GM12892 (cell line): ENCODE measurements at places on chromosomes 2 and 18.

- DNase-seq = no peak
Observed at GRCh38 chr18:47203626-47204464, 27.7 kb upstream of the IER3IP1 start.

- DNase-seq = no peak
Observed at GRCh38 chr2:176471949-176472348, 202.7 kb downstream of the MTX2 start.

DNA sequence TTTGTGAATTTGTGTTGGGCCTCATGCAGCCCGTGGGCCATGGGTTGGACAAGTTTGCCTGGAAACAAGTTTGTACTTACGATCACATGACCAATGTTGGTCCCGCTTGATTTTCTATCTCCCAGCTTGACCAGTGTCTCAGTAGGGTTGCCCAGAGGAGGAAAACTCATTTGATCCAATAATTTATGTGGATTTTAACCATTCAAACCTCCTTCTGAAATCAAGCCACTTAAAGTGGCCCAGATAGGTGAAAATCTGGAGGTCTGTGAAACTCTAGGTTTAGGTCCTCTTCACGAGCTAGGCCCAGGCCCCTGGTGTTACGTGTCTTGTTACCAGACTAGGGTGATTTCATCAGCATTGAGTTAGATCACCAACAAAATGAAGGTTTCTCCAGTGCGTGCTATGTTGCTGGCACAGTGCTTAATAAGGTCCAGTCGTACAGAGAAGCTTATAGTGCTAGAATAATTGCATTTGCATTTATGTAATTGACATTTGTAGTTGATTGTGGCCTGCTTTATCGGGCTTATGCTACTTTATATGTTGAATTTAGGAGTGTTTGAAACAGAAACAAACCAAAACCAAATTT lies 4.4 kb downstream of the ACTR2 start:
- no peak for DNase-seq

- no peak for DNase-seq
Observed at GRCh38 chr2:178506949-178507348, 26.7 kb downstream of the PLEKHA3 start.

DNA sequence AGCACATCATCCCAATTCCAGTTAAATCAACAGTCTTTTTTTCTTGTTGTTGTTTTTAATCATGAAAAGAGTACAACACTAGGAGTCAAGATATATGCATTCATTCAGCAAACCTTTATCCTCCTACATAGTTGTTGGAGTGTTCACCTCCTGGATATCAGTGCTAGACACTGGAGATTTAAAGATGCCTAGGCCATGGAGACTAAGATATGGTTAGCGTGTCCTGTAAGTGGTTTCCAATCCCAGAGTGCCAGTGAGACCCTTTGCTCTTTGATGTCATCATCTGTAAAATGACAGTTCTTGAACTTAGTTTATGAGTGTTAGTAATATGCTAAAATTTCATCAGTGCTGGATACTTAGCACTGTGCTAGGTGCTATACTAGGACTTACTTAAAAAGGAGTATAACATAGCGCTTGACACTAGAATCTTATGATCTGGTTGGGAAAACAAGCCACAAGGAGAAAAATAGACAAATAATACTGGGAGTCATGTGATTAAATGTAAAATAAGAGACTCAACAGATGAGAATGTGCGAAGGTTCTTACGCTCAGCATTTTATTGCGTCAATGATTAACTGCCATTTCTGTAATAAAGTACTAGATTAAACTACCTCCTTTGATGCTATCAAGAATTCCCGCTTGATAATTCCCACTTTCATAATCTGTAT lies 31.5 kb downstream of the BABAM2 start:
- no peak for DNase-seq

DNA sequence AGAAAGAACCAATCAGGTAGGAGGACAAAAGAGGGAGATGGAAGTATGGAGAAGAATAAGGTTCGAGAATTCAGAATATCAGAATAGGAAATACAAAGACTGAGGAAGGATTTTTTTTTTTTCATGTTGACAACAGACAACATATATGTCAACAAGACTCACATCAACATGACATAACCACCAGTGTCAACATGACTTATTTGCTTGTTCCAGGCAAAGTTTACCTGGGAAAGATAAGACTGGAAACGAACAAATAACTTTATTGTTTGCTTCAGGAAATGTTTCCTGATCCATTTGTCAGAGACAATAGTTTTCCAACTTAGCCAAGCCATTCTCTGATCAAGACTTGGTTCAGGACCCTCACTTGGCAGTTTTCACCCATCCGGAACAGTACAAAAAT lies 321.9 kb upstream of the NETO1 start:
- no peak for DNase-seq

- DNase-seq = no peak
Observed at GRCh38 chr2:210496512-210496911, 20.0 kb upstream of the LANCL1 start.

- no peak for DNase-seq
Observed at GRCh38 chr2:9768388-9768787, 74.9 kb upstream of the TAF1B start.

GRCh38 chr18:25373432-25374179 lies 21.6 kb upstream of the ZNF521 start:
- no peak for DNase-seq

- DNase-seq = no peak
Observed at GRCh38 chr2:159065313-159065712, 96.9 kb downstream of the TANC1 start.

GRCh38 chr18:23069481-23069880 lies 65.8 kb upstream of the CABLES1 start:
- DNase-seq = no peak

- no peak for DNase-seq
Observed at GRCh38 chr2:171910494-171910893, 11.8 kb upstream of the HAT1 start.

DNA sequence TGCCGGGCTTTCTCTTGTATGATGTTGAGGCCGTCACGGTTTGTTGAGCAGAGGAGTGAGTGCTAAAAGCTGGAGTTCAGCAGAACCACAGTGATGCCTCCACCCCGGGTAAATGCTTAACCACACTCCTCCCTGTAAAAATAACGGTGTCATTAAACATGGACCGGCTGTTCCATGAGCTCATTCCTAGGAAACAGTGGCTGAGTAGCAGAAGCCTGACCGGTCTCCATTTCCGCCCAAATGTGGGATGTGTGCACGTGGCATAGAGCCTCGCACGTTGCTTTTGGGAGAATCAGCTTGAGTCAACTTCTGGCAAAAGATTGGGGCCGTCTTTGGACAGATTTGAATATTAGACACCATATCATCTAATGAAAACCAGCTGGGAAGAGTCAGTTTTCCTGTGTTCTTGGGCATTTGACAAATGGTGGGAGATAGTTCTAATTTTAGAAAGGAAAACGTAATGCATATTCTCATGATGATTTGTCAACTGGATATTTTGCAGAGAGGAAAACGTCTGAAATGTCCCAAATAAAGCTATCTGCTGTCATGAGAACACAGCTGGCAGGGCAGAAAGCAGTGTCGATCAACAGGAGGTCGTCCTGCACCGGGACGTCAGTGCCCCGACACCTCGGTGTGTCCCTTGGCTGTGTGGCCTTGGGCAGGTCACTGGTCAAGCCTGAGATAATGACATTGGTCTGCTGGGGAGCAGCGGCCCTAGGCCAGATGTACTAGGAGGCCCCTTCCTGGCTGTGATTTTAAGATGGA lies 42.4 kb downstream of the LRRFIP1 start:
- no peak for DNase-seq

DNA sequence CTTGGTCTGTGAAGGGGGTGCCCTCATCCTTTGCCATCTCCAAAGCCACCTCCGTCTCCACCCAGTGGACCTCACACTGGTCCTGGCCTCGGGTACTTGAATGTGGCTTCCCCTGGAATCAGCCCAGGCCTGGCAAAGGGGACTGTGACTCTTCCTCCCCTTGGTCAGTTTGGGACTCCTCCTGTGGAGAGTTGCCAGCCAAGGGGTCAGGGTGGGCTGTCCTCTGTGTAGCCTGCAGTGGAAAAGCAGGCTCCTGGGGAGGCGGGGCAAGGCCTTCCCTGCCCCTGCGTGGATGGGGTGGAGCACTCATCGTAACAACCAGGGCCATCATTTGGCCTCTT lies 59.8 kb downstream of the INHBB start:
- DNase-seq = no peak

- DNase-seq = no peak
Observed at GRCh38 chr2:179877601-179878364, 16.4 kb upstream of the ZNF385B start.

GRCh38 chr2:3202926-3203325 lies 174.7 kb downstream of the EIPR1 start:
- DNase-seq = no peak

GRCh38 chr2:206443735-206444527 lies 599 bp downstream of the ADAM23 start:
- DNase-seq = peak; percentile 53

DNA sequence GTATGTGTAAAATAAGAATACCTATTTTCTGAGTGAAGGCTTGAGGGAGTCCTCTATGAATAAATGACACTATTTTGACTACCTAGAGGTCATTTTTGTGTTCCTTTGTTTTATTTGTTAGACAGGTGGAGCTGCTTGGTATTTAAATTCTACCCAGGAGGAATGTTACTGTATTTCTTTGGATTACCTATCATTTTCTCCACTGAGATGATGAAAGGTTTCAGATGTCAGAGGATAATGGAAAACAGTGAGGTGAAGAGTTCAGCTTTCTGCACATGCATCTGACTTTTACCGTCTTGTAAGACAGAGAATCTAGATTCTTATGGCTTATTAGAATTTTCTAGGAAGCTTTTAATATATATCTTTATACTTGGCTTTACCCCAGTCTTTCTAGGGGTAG lies 689.8 kb upstream of the NXPH2 start:
- DNase-seq = no peak

DNA sequence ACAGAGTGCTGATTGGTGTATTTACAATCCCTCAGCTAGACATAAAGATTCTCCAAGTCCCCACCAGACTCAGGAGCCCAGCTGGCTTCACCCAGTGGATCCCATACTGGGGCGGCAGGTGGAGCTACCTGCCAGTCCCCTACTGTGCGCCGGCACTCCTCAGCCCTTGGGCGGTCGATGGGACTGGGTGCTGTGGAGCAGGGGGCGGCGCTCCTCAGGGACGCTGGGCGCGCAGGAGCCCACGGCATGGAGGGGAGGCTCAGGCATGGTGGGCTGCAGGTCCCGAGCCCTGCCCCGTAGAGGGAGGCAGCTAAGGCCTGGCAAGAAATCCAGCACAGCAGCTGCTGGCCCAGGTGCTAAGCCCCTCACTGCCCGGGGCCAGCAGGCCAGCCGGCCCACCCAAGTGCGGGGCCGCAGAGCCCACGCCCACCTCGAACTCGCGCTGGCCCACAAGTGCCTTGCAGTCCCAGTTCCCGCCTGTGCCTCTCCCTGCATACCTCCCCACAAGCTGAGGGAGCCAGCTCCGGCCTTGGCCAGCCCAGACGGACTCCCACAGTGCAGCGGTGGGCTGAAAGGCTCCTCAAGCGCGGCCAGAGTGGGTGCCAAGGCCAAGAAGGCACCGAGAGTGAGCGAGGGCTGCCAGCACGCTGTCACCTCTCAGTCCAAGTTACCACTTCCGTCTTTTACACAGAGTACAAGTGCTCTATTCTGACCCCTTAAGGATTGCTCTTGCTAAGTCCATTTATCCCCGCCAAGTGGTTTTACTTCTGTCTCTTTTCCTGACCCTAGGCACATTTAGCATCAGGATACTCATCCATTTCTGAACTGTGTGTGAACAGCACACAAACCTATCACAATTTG lies 1.7 kb upstream of the RPE start:
- DNase-seq = no peak

GRCh38 chr18:77098029-77098428 lies 34.6 kb downstream of the MBP start:
- DNase-seq = no peak

DNA sequence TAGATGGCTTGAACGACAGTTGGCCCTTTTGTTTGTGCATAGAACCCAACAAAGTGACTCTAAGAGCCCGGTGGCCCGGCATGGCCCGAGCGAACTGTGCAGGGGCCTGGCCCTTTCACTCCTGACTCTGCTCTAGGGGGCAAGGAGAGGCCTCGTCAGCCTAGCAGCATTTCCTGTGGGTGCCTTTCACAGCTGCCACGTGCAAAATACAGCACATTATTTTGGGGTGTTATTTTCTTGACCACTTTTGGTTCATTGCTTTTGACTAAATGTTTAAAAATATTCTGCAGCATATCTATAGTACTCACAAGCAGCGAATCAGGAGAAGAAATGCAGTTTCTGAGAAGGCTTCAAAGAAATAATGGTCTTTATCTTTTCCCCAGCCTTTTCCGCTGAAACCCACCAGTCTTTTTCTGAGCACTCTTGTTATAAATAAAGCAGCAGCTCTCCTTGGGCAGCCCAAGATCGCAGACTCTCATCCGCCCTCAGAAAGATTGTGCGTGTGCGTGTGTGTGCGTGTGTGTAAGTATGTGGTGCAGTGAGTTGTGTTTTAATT lies 31.3 kb downstream of the DGKD start:
- DNase-seq = peak; percentile 53

DNA sequence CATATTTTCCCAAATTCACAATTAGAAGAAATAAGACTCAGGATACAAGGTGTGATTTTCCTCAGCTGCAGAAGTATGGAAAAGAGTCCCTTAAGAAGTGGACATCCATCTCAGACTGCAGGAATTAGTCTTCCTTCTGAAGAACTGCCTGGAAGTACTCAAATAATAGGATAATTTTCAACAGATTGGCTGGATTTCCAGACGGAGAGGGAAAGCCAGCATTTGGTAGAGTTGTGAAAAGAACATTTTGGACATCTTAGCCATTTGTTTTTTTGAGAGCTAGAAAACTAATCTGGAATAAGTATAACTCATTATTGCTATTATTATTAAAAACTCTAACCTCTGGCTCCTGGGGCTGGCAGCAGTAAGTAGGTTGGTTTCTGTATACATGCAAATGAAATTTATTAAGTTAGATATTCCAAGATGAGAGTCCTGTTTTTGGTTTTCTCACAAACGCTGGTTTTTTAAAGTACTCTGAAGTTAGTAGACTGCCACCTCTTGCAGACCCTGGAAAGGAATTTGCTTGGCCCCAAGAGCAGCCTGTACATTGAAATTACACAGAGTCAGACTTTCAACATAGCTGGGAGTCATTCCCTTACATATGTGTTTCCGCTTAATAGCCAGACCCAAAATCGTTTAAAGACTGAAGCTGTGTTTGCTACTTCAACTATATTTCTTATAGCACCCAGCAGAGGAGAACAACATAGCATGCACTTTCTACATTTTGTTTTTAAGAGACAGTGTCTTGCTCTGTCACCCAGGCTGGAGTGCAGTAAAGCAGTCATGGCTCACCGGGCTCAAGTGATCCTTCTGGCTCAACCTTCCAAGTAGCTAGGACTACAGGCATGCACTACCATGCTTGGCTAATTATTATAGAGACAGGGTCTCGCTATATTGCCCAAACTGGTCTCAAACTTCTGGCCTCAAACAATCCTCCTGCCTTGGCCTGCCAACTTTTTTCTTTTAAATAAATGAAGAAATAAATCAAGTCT lies 142.4 kb downstream of the THADA start:
- no peak for DNase-seq

GRCh38 chr18:22563164-22563583 lies 145.5 kb upstream of the CTAGE1 start:
- DNase-seq = peak; percentile 25

DNA sequence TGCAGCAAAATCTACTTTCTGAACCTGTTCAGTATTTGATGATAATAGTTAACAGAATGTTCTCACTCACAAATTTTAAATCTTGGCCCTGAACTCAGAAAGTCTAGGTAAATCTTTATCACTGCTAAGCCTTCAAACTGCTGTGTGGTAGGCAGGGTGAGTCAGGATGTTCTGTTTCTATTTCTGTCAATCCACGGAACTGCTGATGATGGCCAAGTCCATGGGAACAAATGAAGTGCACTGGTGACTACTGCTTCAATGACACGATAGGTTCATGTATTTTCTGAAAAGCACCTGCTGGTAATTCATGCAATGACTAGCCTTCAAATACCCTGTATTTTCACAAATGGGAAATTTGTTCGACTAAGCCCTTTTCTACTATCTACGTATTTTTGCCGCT lies 14.2 kb downstream of the NIFK start:
- DNase-seq = no peak
